ENCODE measurements at places on chromosomes 4 and X.

DNA sequence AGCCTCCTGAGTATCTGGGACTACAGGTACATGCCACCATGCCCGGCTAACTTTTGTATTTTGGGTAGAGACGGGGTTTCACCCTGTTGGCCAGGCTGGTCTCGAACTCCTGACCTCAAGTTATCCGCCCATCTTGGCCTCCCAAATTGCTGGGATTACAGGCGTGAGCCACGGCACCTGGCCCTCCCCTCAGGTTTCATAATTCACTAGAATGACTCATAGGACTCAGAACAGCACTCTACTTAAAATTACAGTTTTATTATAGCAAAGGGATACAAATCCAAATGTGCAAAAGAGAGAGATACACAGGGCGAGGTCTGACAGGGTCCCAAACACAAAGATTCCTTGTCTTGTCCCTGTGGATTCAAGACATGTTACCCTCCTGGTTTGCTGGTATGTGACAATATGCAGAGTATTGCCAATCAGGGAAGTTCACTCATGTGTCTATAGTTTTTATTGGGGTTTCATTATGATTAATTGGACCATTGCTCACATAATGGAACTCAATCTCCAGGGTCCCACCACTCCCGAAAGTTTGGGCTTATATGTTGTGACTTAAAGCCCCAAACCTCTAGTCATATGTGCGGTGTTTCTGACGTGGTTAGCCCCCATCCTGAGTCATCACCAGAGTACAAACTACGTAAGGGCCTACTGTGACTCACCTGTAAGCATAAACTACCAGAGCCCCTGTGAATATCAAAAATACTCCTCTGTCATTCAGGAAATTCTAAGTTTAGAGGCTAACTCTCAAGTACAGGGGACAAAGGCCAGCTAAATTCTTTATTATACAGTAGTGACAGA is 5.2 kb downstream of the YIPF6 start:
- DNase-seq = peak; percentile 36

- no peak for DNase-seq
Measured at GRCh38 chr4:115332078-115332477, 218.7 kb upstream of the NDST4 start.

DNA sequence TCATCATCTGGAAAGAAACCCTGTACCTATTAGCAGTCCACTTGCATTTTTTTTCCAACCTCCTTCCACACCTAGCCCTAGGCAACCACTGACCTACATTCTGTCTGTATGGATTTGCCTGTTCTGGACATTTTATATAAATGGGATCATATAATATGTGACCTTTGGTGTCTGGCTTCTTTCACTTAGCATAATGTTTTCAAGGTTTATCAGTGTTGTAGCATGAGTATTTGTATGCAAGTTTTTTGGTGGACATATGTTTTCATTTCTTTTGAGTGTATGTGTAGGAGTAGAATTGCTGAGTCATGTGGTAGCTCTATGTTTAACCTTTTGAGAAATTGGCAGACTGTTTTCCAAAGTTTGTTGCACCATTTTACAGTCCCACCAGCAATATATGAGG is 198.6 kb downstream of the CEP135 start:
- no peak for DNase-seq

- no peak for DNase-seq
Measured at GRCh38 chr4:71498625-71499024, 159.8 kb downstream of the SLC4A4 start.

DNA sequence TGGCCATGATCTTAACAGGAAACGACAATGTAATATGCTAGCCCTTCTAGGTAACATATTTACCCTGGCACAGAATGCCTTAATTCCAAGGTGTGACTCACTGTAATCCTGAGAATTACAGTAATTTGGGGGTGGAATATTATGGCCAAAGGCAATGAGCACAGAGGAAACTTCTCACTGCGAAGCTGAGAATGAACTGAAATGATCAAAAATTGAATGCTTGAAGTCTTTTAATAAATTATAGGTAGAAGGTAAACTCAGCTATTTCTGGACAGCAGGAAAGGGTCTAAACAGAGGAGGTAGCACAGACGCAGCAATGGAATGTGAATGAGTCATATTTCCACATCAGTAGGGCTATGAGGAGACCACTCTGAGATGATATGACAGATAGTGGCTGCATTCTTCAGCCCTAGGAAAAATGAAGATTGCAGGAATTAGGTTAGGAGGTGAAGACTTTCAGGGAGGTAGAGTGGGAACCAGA is 312.6 kb downstream of the PACRGL start:
- no peak for DNase-seq

- DNase-seq = no peak
Measured at GRCh38 chr4:128590773-128591172, 218.7 kb upstream of the JADE1 start.

DNA sequence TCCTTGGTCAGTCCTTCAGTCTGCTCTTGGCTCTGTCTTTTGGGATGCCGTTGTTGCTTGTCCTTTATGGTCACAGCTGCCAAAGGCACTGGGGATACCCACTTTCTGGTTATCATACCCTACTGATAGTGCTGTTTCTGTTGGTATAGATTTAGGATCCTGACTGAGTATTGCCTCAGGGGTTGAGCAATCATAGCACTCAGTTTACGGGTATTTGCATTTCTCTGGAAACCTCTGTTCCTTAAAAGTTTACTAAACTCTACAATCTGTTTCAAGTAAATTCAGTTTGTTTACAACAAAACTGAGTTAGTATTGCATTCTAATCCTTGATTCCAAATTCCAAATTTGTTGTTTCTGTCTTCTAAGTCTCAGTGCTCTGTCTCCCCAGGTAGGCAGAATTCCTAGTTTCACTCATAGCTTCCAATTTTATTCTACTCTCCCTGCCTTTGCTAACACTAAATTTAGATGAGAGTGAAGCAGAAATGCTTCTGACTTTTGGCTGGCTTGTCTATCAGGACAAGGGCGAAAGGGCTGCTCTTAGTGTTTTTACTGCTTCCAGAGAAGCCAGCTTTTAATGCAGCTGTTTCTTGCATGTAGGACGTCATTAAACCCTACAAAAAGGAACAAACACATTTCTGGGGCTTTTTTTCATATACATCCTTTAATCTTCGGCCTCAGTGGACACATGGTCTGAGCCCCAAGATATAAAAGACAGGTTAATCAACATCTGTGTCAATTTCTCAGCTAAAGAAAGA is 17.2 kb upstream of the TET2 start:
- DNase-seq = no peak

GRCh38 chrX:134654398-134655012 is 3.8 kb downstream of the PLAC1 start:
- DNase-seq = no peak

All from activated T-helper 9 cell treated with anti-CD3 and anti-CD28 coated beads, Interleukin-2, amount 50 U/mL, for 16 hours (primary cell).